Central memory CD8-positive, alpha-beta T cell (primary cell): ENCODE measurements at places on chromosomes 1 and 21.
A peak's percentile ranks its signal among the peaks of the same experiment; 100 is the strongest.

- no peak for DNase-seq
- H3K4me3 ChIP-seq = no peak overlapping the region
- H3K36me3 ChIP-seq = no peaks in the 10 kb centered on the region
- peaks cover 39% of the 10 kb centered on the region for H3K27me3 ChIP-seq
- no peak overlapping the region for H3K27ac ChIP-seq
Observed at GRCh38 chr1:168932539-168932938, 174.0 kb upstream of the ATP1B1 start.

DNA sequence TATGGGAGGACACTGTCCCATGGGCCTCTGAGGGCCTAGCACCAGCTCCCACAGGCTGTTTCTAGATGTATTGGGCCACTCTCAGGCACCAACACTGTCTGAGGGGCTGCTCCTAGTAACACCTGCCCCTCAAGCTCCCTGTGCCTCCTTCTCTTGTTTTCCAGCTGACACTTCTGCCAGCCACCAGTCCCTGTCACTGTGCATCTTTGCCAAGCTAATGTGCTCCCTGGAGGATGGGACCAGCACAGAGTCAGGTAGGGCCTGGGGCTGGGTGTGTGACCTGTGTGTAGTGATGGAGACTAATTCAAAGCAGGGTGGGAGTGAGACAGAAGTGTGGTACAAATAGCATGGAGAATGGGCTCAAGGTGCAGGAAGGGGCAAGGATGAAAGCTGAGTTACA lies 29.4 kb upstream of the MAGOH start:
- no peak overlapping the region for H3K4me3 ChIP-seq
- H3K27ac ChIP-seq = peak overlapping the region; percentile 13
- peaks cover 2% of the 10 kb centered on the region for H3K36me3 ChIP-seq
- H3K4me1 ChIP-seq = no peaks in the 10 kb centered on the region

DNA sequence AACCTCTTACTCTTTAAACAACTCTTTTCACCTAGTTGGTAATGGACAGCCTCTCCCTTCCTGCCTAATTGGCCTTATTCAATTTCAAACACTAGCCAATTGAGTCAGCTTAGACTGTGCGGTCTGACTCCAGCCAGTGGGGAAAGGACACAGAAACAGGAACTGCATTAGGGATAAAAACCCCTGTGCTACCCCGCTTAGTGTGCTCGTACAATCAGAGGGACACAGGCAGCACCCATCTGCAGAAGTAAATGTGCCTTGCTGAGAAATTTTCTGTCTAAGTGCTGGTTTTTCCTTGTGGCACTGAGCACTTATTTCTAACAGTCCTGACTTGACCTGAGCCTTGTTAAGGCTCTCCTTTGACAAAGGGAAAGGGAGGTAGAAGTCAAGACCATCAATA lies 6.0 kb upstream of the CD2 start:
- H3K36me3 ChIP-seq = peaks cover 2% of the 10 kb centered on the region
- H3K4me3 ChIP-seq = no peak overlapping the region
- DNase-seq = no peak
- H3K27me3 ChIP-seq = no peaks in the 10 kb centered on the region
- no peak overlapping the region for H3K27ac ChIP-seq

DNA sequence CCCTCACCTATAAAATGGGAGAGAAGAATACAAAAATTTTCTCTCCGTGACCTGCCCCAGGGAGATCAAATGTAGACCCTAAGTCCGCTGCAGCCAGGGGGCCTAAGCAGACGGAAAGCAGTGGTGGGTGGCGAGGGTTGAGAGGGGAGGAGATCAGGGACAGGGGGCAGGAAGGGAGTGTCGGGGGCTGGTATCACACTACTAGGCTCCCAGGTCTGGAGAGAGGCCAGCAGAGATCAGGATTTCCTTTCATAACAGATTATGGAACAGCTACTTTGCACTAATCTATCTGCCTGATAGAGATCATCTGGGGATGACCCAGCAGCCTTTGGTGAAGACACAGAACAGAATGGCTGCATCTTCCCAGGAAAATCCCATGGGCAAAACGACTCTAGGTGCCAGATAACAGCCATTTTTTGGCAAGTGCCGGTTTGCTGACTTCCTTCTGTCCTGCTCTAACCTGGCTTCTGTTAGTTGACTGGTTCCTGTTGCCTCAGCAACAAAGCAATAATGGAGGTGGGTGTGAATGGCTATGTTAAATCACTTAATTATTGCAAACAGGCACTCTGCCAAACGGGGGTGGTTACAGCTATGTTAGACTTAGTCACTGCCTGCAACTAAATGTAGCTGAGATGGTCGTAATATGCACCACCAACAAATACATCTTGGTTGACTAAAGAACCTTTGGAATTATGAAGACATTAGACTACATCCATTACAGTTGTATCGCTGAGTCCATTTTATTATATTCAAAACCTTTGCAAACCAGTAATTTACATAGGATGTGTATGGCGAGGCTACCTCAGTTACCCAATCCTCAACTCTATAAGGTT lies 30.0 kb upstream of the EPS8L3 start:
- no peaks in the 10 kb centered on the region for H3K27me3 ChIP-seq
- H3K4me1 ChIP-seq = peaks cover 59% of the 10 kb centered on the region
- no peak overlapping the region for H3K4me3 ChIP-seq

GRCh38 chr21:38234395-38235142 lies 22.2 kb upstream of the KCNJ15 start:
- H3K27ac ChIP-seq = no peak overlapping the region
- DNase-seq = no peak
- no peak overlapping the region for H3K4me3 ChIP-seq
- H3K27me3 ChIP-seq = peaks cover 28% of the 10 kb centered on the region
- no peaks in the 10 kb centered on the region for H3K36me3 ChIP-seq
- H3K4me1 ChIP-seq = no peaks in the 10 kb centered on the region

- no peaks in the 10 kb centered on the region for H3K27me3 ChIP-seq
- H3K27ac ChIP-seq = peak overlapping the region; percentile 47
- DNase-seq = no peak
Observed at GRCh38 chr1:29090937-29091618, 32.6 kb downstream of the TMEM200B start.

GRCh38 chr1:178644308-178645120 lies 80.5 kb upstream of the RALGPS2 start:
- no peak overlapping the region for H3K27ac ChIP-seq
- peaks cover 29% of the 10 kb centered on the region for H3K27me3 ChIP-seq
- no peak for DNase-seq
- no peaks in the 10 kb centered on the region for H3K4me1 ChIP-seq
- no peaks in the 10 kb centered on the region for H3K36me3 ChIP-seq

DNA sequence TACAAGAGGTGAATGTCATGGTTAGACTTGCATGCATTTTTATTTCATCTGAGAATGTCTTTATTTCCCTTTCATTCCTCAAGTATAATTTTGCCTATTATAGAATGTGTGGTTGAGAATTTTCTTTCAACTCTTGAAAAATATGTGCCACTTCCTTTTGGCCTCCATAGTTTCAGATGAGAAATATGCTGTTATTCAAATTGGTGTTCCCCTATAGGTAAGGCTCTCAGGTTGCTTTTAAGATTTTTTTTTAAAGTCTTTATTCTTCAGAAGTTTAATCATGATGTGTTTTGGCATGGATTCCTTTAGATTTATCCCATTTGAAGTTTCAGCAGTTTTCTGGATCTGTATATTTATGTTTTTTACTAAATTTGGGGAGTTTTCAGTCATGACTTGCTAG lies 2.1 kb downstream of the MROH7 start:
- no peak for DNase-seq
- H3K27me3 ChIP-seq = peaks cover 28% of the 10 kb centered on the region
- no peaks in the 10 kb centered on the region for H3K4me1 ChIP-seq
- no peak overlapping the region for H3K27ac ChIP-seq
- peaks cover 1% of the 10 kb centered on the region for H3K36me3 ChIP-seq

- H3K4me1 ChIP-seq = peaks cover 35% of the 10 kb centered on the region
- peaks cover 6% of the 10 kb centered on the region for H3K36me3 ChIP-seq
- no peak for DNase-seq
- H3K27ac ChIP-seq = no peak overlapping the region
Observed at GRCh38 chr1:101003012-101003650, 22.5 kb downstream of the DPH5 start.

GRCh38 chr1:86499987-86500593 lies 31.4 kb downstream of the CLCA1 start:
- H3K27ac ChIP-seq = no peak overlapping the region
- peaks cover 7% of the 10 kb centered on the region for H3K4me1 ChIP-seq
- no peak for DNase-seq
- no peak overlapping the region for H3K4me3 ChIP-seq

- H3K27me3 ChIP-seq = peaks cover 22% of the 10 kb centered on the region
- no peak overlapping the region for H3K4me3 ChIP-seq
- no peaks in the 10 kb centered on the region for H3K36me3 ChIP-seq
- no peak for DNase-seq
Observed at GRCh38 chr1:14590411-14591180, 7.9 kb upstream of the KAZN start.

DNA sequence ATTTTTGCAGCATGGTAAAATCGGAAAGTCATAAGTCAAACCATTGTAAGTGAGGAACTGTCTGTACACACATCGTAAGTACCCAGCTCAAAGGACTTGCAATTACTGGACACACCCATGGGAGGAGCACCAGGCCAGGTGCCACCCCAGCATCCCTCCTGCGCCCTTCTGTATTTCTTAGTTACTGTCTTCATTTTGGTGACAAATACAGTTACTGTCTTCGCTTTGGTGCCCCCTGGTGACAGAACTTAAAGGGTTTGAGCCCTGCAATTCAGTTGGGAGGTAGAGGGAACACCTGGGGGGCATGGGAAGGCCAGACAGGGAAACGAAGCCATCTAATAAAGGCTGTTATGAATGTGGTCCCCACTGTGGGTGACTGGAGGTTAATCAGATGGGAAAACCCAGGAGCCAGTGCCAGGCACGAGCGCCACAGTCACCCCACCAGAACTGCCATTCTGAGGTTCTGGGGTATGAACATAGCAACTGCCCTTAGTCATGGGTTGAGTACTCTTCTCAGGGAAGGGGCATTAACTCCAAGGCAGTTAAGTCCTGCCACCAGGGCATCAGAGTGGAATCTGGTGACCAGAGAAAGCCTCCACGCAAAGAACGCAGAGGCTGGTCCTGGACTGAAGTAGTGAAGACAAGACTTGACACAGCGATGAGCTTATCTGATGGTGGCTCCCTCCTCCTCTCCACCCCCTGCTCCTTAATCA lies 612.9 kb downstream of the PTPRU start:
- no peaks in the 10 kb centered on the region for H3K36me3 ChIP-seq
- DNase-seq = no peak
- H3K4me3 ChIP-seq = no peak overlapping the region
- peaks cover 24% of the 10 kb centered on the region for H3K27me3 ChIP-seq
- H3K4me1 ChIP-seq = peaks cover 8% of the 10 kb centered on the region

DNA sequence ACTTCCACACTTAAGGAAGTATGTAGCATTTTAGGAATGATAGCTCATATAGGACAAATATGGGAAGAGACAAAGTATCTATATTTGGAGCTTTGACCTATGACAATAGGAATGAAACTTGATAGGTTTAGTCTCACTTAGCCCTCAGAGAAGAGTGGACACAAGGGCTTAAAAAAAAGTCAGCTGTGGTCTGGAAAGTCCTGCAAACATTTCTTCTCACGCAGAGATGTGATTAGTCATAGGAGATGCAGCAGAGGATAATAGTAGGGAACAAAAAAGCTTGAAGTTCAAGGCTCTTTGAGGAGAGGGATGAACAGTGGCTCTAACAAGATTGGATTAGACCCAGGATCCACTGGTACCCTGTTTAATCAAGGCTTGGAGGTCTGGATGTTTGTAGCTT lies 14.8 kb upstream of the RNF220 start:
- H3K27me3 ChIP-seq = peaks cover 25% of the 10 kb centered on the region
- no peak overlapping the region for H3K27ac ChIP-seq
- no peaks in the 10 kb centered on the region for H3K36me3 ChIP-seq
- H3K4me3 ChIP-seq = no peak overlapping the region

GRCh38 chr1:6509919-6510291 lies 18.4 kb upstream of the PLEKHG5 start:
- H3K4me3 ChIP-seq = no peak overlapping the region
- H3K4me1 ChIP-seq = no peaks in the 10 kb centered on the region
- no peak overlapping the region for H3K27ac ChIP-seq
- DNase-seq = no peak

DNA sequence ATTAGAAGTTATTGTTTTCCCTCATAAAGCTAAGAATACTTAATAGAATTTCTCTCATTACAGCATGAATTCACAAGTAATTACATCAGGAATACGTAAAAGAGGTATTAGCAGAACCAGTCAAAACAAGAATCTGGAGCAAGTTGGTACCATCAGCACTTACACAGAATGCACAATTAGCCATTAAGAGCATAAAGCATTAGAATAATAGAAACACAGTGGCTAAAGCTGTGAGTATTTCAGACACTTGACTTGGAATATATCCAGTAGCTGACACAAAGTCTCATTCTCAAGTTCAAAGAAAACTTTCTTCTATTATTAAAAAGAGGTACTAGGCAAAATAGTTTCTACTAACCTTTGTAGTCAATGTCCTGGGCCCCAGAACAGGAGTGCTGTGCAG lies 49.6 kb downstream of the KRTAP19-8 start:
- no peak for DNase-seq
- H3K4me1 ChIP-seq = no peaks in the 10 kb centered on the region
- H3K27ac ChIP-seq = no peak overlapping the region

DNA sequence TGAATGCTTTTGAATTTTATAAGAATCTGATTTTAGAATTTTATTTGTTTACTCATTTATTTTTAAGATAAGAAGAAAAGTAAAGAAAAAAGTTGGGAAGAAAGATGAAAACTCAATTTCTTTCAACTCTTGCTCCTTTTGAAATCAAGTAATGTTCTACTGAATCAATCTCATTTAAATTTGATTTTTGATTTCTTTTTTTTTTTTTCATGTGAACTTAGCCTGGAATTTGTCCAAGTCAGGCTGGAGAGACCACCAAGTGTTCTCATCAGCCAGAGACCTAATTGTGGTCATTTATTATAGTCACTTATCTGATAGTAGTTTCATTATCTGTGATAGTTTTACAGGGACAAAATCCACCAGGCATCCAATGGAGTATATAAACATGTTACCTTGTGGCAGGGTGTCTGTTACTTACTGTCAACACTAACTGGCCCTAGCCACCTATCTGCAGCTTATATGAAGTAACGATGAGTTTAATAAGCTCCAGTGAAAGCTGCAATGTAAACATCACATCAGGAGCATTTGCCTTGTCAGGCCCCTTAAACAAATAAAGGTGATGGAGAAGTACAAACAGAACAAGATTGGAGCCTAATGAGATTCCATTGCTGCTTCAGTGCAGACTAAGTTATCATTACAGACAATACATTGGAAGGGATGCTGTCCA lies 39.2 kb downstream of the HLX start:
- peaks cover 25% of the 10 kb centered on the region for H3K27me3 ChIP-seq
- H3K36me3 ChIP-seq = peaks cover 2% of the 10 kb centered on the region
- H3K4me1 ChIP-seq = no peaks in the 10 kb centered on the region
- no peak overlapping the region for H3K4me3 ChIP-seq
- DNase-seq = no peak
- no peak overlapping the region for H3K27ac ChIP-seq

- H3K36me3 ChIP-seq = no peaks in the 10 kb centered on the region
- DNase-seq = no peak
- no peak overlapping the region for H3K4me3 ChIP-seq
Observed at GRCh38 chr1:87535551-87535950, 206.9 kb downstream of the LMO4 start.
